Stimulated activated CD8-positive, alpha-beta memory T cell treated with anti-CD3 and anti-CD28 coated beads, Interleukin-4, amount 100 ng/mL, for 24 hours (primary cell): ENCODE measurements at places on chromosomes 6 and 20.

GRCh38 chr6:35498422-35499067 lies 1.7 kb upstream of the TEAD3 start:
- DNase-seq, result no peak

GRCh38 chr20:57392512-57393271 lies 1.5 kb downstream of the RBM38 start:
- peak; percentile 61 for DNase-seq

- no peak for DNase-seq
These were observed 270.2 kb upstream of the SLC35B3 start for GRCh38 chr6:8705435-8706020.

GRCh38 chr20:61582196-61582923 lies 330.3 kb downstream of the CDH4 start:
- no peak for DNase-seq

GRCh38 chr6:3357678-3358077 lies 98.9 kb downstream of the PSMG4 start:
- no peak for DNase-seq

DNA sequence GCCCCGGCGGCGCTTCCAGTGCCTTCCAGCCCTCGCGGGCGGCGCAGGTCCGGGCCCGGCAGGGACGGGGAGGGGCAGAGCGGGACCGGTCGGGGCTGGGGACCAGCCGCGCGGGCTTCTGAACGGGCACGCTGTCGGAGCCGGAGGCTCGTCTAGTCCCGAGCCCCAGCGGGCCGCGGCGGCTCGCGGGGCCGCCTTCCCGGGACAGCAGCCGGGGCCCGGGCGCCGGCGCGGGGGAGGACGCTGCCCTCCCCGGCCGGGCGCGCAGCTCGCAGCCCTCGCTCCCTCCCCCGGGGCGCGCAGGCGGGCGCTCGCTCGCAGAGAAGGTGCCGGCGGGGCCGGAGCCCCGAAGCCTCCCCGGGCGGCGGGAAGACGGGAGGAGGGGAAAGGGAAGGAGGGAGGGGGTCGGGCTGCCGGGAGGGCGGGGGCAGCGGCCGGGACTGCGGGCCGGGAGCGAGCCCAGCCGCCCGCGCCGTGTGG lies 696 bp upstream of the SIRPA start:
- no peak for DNase-seq

- no peak for DNase-seq
These were observed 290.0 kb downstream of the PACRG start for GRCh38 chr6:163017801-163018200.

- DNase-seq, result no peak
These were observed 41.2 kb upstream of the PROKR2 start for GRCh38 chr20:5357946-5358345.

DNA sequence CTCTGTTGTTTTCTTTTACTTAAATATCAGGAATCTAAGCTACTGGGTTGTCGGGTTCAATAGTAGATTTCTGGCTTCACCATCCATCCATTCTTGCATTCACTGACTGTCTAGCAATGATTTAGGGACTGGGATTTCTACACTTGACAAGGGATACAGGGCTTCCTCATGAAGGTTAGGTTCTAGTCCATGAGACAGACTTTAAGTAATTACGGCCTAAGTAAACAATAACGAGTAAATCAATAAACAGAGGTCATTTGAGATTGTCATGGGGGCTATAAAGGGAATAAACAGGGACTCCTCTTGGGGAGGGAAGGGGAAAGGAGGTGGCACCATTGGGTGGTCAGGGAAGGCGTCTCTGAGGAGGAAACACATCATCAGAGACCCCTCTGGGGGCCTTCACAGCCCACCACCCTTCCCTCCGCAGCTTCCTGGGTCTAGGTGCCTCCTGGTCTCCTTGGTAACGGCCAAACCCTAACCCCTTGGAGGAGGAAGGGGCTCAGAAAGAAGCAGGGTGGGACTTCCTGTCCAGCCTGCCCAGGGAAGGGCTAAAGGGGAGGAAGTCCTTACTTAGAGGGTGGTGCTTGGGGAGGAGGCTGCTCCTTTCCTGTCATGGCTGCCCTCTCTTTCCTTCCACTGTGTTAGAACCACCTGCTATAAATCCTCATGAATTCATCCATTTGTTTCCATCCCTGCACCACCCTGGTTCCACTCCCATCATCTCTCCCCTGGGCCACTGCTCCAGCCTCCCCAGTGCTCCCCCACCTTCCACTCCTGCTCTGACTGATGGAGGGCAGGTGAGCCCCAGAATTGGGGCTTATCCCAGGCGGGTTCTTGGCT lies 33.3 kb downstream of the BPIFB4 start:
- no peak for DNase-seq

DNA sequence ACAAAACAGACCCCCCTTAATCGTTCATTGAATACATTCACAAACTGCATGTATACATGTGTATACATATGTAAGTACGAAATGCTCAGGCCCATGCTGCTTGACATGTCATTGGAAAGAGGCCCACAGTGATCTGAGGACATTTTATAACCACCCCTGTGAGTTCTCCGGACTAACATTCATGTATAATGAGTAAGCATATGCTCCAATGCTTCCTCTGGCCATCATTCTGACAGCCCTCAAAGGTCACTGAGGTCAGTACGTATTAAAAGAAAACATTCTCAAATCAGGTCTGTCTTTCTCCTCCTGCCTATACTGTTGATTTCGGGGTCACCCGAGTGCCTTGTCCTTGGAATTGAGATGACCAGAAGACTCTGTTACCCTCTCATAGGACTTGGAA lies 54.9 kb downstream of the TENT5A start:
- DNase-seq, result no peak

DNA sequence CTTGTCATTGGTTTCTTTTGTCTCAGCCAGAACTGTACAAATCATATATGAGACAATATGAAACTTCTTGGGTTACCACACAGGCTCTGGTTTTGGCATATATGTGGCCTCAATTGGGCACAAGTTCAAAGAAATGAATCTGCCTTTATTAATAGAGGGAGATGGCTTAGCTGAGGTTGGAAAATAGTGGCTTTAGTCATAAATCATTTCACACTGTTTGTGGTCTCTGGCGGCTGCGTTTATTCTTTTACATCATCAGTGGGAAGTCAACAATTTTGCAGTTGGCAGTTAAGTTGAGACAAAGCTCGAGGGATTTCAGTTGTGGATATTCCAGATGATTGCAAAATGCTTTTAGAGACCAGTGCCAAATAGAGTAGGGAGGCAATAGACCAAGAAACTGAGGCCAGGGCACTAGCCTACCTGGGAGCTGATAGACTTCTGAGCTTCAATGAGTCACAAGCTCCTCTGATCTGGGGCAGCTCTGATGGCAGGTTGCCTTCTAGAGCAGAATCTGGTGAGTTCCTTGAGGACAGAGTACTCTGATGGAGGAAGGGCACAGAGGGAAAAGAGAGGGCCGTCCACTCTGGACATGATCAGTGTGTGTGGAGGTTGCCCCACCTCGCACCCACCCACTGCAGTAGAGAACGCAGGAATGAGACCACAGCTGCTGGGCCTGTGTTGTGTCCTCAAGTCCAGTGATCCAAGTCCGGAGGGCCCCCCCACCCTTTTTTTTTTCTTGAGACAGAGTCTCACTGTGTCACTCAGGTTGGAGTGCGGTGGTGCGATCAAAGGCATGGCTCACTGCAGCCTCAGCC lies 73.5 kb downstream of the ARMC2 start:
- DNase-seq, result no peak

GRCh38 chr20:37598100-37598543 lies 70.4 kb upstream of the BLCAP start:
- DNase-seq, result no peak

GRCh38 chr6:6657085-6657819 lies 68.7 kb downstream of the LY86 start:
- DNase-seq, result no peak
